Stimulated activated CD8-positive, alpha-beta memory T cell treated with anti-CD3 and anti-CD28 coated beads, Interleukin-12 subunit alpha, Interleukin-12 subunit beta, amount 100 ng/mL, for 1 hour (primary cell): ENCODE measurements at places on chromosomes 7 and 10.

DNA sequence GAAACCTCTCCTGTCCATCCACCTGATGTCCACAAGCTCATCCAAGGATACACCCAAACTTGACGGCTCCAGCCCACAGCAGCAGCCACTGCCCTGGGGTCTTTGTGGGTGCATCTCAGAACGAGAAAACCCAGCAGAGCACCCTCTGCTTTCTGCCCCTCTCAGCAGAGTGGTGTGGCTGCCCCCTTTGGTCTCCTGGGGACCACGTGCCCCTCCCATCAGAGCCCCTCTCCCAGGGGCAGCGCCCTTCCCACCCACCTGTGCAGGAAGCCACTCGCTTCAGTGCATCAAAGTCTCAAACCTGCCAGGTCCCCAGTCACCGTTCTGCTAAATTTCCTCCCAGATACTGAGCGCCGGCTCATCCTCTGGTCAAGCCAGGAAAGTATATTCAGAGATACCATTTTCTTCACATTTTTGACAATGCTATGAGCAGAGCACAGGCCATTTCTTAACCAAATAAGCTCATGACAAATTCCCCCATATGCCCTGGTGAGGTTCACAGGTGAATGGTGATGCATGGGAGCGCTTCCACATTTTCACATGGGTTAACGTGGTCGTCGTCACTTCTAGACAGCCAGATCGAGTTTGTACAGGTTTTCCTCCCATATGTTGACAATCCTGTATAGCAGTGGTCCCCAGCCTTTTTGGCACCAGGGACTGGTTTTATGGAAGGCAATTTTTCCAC, 32.4 kb downstream of the CAMK2B start:
- DNase-seq: no peak

DNA sequence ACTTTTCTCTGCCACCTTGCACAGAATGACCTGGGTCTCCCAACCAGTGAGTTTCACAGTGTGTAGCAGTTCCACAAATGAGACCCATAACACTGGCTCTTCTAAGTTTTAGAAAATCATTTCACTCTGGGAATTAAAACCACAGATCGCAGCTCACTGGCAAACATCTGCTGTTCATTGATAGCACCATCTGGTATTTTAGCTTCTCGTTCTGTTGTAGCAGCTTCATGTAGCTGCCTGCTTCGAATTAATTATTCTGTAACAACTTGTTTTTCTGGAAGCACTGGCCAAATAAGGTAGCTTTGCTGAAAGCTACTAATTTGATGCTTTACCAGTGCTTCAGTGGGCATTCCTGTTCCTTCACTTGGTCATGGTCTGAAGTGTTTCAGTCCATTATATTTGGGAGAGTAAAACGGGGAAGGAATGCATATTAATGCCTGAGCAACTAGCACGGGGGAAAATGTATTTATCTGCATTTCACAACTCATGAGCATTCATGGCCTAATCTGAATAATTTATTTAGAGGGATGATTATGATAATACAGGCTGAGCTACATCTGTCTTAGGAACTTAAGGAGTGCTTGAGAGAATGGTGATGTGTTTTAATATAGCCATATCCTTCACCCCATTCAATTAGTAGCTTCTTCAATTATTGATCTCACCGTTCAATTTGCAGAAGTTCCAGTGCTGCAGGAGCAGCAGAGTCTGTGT, 447.4 kb downstream of the XPNPEP1 start:
- DNase-seq: no peak

DNA sequence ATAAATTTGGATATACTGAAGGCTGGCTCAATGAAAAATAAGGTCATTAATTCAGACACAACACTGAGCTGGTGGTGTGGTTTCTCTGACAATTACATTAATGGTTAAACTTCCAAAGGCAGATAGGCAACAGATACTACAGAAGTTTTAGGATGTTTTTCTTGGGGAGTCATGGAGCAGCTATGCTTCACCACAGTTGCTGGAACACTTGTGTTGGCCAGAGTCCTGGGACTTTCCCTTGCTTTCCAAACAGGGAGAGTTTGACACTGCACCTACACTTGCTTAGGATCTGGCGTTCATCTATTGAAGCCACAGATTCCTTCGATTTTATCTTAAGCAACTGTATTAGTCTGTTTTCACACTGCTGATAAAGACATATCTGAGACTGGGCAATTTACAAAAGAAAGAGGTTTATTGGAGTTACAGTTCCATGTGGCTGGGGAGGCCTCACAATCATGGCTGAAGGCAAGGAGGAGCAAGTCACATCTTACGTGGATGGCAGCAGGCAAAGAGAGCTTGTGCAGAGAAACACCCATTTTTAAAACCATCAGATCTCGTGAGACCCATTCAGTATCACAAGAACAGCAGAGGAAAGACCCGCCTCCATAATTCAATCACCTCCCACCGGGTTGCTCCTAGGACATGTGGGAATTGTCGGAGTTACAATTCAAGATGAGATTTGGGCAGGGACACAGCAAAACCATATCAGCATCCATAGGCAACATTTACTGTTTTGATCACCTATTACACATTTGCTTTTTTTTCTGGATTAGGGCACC, 27.8 kb upstream of the TMEM178B start:
- no peak for DNase-seq

GRCh38 chr7:2172311-2173188, 60.2 kb downstream of the MAD1L1 start:
- DNase-seq: no peak
